ENCODE measurements at places on chromosomes 12 and 14.

DNA sequence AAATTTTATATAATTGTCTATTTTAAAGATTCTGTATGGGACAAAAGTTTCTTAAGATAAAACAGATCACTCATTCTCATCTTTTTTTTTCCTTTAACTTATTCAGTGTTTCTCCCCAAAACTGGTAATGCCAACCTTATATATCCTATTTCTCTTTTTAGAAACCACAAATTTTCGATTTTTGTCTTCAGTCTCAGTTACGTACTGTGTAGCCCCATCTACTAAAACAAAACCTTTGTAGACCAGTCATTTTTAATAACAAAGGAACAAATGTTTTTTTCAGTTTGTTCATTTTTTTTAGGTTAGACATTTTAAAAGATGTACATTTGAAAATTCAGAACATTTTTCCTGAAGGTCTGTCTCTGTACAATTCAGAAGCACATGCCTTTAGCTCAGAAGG lies 18.2 kb downstream of the PNMA1 start:
- no peak for DNase-seq

GRCh38 chr12:22399464-22400180 lies 65.1 kb upstream of the ST8SIA1 start:
- DNase-seq: no peak

DNA sequence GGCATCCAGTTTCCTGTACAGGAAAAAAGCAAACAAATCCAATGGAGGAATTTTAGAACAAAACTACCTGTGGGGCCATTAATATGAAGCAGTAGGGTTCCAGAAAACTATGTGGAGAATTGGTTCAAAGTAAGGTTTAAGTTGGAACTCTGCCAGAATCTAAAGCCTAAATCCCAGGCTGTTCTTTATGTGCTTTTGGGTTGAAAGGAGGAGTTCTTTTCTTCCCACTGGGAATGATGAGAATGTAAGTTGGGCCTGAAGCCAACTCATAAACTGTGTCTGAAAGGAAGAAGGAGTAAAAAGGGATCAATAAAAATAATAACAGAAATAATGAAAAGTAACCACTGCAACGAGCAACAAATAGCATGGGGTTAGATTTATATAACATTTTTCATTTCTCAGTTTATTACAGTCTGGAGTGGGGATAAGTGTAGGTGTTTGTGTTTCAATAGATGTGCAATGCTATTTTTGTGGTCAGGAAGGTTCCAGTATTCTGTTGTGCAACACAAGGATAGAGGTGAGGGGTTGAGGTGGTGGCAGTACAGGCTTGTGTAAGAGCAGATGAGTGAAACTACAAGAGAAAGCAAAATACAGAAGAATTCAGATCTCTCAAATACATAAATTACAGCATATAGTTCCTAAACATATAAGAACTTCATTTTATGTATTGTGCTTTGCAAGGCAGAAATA lies 373.6 kb downstream of the EMP1 start:
- no peak for DNase-seq

DNA sequence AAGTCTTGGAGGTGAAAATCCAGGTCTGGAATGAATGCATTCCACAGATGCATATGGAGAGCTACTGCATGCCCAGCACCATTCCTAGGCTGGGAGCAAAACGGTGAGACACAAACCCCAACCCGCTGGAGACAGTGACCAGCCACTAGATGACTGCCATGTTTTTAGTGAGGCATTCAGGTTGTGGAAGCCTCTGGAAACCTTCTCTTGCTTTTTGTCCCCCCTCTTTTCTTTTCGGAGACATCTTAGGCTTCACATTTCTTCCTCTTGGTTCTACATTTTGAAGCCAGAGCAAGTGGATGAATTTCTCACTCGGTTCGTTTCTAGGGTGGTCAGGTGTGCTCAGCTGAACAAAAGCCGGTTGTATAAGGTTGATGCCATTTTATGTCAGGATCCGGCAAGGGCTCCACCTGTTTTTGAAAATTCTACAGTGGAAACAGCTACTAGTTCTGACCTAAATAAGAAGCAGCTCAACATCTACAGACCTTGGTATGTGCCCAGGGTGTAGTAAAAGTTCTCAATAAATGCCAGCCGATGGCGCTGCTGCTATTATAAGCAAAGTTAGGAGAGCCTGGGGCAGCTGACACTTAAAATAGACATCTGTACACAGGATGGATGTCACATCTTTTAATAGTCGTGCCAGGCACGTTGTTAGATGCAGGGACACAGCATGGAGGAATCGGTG lies 1.8 kb upstream of the ZNF839 start:
- DNase-seq: no peak

DNA sequence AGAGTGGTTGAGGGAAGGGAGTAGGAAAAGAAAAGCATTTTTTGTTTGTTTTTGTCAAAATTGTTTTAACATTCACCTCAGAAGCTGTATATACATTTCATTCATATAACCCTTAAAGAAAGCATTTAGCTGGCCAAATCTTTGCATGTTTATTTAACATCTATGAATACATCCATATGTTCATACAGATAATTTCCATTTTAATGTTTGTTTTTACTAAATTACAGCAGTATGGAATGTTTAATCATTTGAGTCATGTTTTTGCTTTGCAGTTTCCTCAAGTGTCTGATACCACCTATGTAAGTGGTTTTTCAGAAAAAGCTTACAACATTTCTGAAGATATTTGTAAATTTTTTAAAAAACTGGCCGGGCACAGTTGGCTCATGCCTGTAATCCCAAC lies 84.3 kb upstream of the ATF1 start:
- DNase-seq: no peak

DNA sequence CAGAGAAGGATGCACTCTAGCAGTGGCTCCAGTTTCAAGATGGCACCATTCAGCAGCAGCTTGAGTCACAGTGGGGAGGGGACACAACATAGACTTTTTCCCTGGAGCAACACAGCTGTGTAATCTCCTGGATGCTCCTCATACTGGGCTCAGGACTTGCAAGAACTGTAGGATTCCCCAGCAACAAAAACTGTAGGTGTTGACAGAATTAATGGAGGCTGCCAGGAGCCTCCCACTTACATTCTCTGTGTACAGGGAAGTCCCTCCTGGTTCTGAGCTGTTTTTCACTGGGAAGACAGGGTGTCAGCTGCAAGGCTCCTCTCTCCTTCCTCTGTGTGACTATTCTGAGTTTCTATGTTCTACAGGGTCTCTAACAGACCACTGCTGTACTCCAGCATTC lies 217.9 kb downstream of the KIF21A start:
- DNase-seq: no peak

DNA sequence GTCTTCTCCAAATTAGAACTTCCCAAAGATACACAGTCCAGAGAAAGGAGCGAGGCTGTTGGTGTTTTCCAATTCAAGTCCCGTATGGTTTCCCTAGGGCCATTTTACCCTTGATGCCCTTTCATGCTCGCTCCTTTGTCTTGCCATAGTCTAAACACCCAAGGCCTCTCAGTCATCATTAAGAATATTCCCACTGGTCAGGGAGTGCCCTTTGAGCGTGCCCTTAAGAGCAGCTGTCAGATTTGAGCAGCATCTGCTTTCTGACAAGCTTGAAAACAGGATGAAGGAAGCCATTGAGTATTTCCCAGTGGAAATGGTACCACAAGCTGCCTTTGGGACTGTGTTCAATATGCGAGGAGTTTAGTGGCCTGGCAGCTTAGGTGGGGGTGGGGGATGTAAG lies 10.4 kb upstream of the GALNT16 start:
- DNase-seq: no peak

DNA sequence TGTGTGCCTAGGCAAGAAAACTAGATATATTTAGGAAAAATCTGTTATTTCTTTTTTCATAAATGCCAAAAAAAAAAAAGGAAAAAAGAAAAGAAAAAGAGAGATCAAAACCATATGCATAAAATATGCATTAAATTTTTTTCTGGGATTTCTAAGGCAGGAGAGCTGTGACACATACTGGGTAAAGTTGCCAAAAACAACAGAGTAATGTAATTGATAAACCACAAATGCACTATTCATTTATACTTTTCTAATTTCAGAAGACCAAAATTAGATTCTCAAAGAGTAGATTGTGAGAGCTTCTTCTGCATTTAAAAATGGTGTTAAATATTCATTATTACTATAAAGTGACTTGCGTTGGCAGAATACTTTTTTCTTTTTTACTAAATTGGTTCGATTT lies 673.8 kb upstream of the MGAT4C start:
- DNase-seq: no peak

DNA sequence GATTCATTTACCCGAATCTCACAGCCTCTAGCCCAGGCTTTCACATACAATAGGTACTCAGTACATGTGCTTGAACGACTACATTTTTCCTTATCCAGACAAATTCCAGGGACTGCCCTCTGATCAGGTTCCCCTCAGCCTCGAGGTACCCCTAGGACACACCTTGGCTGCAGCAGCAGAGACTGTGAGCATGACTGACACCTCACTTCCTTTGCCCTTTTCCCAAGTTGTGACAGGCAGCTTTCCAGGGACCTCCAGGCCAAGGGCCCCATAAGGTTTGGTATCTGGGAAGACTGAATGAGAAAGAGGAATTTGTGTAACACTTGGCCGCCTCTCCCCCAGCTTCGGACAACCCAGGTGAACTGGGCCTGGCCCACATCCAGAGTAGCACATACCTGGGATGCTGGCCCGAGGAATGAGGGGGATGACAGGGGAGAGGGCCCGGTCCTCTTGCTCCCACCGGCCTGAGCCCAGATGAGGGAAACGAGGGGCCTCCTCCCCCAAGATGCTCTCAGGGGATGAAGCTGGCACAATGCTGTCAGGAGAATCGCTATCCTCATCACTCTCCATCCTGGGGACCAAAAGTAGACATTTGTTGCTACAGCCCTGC lies 10.2 kb upstream of the PRKAG1 start:
- no peak for DNase-seq

DNA sequence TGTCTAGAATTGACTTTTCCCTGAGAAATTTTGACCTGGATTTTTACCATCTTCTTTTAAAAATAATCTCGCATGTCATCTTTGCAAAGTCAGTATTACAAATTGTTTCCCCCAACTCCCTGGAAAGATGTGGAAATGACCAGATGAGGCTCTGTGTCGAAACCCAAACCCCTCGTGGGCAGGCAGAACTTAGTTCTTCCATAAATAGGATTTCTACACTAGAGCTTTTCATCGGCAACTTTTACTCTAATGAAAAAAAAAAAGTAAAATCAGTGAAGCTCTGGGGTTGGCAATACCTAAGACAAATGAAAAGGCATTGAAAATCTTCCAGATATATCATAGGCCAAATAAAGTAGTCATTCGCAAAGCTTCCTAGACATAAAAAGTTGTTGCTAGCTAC lies 17.0 kb downstream of the SSPN start:
- no peak for DNase-seq

DNA sequence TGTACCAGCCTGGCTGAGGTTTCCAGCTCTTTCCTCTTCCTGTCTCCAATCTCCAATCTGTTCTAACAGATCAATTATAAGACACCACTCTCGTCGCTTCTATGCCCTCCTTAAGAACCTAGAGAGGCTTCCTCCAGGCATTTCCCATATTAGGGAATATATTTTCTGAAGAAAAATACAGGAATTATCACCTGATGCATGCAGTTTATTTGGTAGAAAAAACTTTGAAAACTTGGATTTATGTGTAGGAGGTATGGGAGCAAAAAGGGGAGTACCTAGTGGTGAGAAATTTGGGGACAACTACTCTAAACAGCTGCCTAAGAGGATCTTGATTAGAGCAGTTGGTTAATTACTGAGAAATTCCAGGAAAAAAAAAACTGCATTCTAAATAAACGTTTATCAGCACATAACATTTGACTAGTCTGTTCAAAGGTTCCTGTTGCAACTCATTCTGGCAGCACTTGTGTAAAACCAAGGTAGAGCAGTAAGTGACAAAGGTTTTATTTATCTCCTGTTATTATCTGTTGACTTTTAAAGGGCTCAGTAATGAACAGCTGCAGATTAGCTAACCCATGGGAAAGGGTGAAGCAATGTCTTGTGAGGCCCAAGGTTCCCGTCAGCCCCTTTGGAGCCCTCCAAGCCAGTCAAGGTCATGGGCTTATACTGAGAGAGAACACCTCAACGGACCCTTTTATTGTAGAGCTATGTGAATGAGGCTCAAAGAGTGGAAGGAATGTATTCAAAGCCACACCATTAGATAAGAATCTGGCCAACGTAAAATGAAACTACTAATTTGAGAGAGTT lies 36.4 kb upstream of the NR1H4 start:
- no peak for DNase-seq

DNA sequence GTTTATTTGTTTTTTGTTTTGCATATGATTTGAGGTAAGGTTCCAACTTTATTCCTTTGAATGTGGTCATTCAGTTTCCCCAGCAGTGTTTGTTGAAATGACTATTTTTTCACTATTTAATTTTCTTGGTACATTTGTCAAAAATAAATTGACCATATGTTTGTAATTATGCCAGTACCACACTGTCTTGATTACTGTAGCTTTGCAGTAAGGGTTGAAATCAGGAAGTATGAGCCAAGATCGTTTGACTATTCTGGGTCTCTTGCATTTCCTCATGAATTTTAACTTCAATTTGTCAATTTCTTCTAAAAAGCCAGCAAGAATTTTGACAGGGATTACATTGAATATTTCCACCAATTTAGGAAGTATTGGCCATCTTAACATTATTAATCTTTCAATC lies 199.3 kb upstream of the PPFIA2 start:
- no peak for DNase-seq

- DNase-seq: no peak
These were observed at the start of gene NRIP2 for GRCh38 chr12:2834581-2835491. TSS of gene NRIP2 (minus strand) at chr12:2835035. CDS start at chr12:2834983, 52 bp downstream.

Measured in stimulated activated CD8-positive, alpha-beta memory T cell treated with anti-CD3 and anti-CD28 coated beads, Interleukin-4, amount 100 ng/mL, for 1 hour (primary cell).